Articular chondrocyte of knee joint (primary cell): ENCODE measurements at places on chromosomes 1 and 21. TPM values are rescaled to one million over a fixed set of nuclear protein-coding genes. Genes with fewer than 3 reads are reported as not detected.

Gene KCNJ15
- total RNA-seq, result 5.2 and 6.9 TPM in 2 replicates

Gene CFAP107
- total RNA-seq, result not detected in 2 replicates

Gene ARTN
- total RNA-seq, result not detected in 2 replicates

Gene CR1
- not detected in 2 replicates for total RNA-seq

Gene LAMC2
- 1.4 and 4.8 TPM in 2 replicates for total RNA-seq

Gene COL9A2
- 1.4 and 2.3 TPM in 2 replicates for total RNA-seq

Gene SH3BGR
- total RNA-seq, result 1.4 and 2.7 TPM in 2 replicates

Gene TNNT2
- not detected in 2 replicates for total RNA-seq

Gene SNRNP40
- total RNA-seq, result 74.2 and 78.5 TPM in 2 replicates

Gene OR14A2
- not detected in 2 replicates for total RNA-seq

Gene GABPA
- total RNA-seq, result 28.4 and 35.9 TPM in 2 replicates

Gene S100A2
- total RNA-seq, result 2.9 and 3.1 TPM in 2 replicates

Gene PIK3C2B
- total RNA-seq, result 1.1 and 2.7 TPM in 2 replicates

Gene KPRP
- total RNA-seq, result not detected in 2 replicates

Gene NMNAT2
- 0.11 TPM in 1 of 2 replicates, not detected in the other for total RNA-seq

Gene PIK3R3
- 14.6 and 15.3 TPM in 2 replicates for total RNA-seq
